ENCODE measurements at places on chromosomes 3 and 15.

DNA sequence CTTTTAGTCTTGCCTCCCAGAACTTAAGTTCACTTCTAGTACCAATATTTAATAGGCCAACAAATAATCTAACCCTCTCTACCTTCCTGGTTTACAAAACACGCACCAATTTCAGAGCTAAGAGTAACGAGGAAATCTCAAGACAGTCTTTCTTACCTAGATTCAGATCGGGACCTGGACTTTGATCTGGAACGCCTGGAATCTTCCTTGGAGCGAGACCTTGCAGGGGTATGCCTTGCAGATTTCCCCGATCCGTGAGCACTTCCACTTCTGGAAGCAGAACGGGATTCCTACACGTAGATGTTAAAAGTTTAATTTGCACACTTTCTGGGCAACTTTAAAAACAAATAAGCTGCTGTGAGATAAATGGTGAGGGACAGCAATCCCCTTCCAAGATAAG lies 11.4 kb downstream of the TRA2B start:
- no peak for DNase-seq

- peak; percentile 13 for DNase-seq
These were observed 753 bp downstream of the PLCH1 start for GRCh38 chr3:155744010-155744625.

GRCh38 chr15:75025107-75025506 lies 1.7 kb downstream of the PPCDC start:
- no peak for DNase-seq

GRCh38 chr3:60953351-60953750 lies 297.9 kb downstream of the FHIT start:
- DNase-seq: no peak

GRCh38 chr3:171044835-171045793 lies 18.6 kb upstream of the SLC2A2 start:
- DNase-seq: no peak

- no peak for DNase-seq
These were observed 91.8 kb downstream of the MRPL46 start for GRCh38 chr15:88375234-88375927.

- DNase-seq: no peak
These were observed 49.7 kb upstream of the GPD1L start for GRCh38 chr3:32056559-32057290.

DNA sequence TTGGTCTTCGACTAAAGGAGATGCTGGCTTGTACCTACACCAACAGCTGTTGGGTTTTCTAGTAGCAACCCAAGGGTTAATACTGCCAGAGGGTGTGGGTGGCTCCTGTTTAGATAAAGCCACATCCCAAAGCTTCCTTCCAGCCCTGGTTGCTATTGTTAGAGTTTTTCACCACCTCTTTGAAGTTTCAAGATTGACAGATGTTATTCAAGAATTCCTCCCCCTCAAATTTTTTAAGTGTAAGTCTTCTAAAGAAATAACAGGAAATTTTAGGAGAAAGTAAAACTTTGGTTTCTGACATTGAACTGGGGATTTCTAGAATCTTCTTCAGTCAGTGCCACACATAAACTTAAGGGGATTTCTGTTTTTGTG lies 60.9 kb downstream of the TGFBR2 start:
- no peak for DNase-seq

- no peak for DNase-seq
These were observed 51.9 kb downstream of the PBRM1 start for GRCh38 chr3:52633786-52634185.

DNA sequence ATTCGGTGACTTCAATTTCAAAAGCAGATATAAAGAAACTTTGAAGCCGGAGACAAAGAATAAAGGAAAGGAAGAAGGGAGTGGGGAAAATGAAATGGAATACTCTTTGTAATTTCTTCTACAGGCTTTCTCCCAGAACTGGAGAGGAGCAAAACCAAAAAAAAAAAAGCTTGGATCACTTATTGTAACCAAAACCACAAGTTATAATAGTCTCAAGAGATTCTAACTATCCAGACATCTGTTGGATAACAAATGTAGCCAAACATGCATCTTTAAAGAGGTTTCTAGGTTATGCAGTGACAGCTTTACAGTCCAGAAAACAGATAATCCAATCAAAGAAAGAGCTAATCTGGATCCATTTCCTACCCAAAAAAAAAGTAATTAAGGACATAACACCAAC lies 36.2 kb downstream of the VGLL3 start:
- no peak for DNase-seq

DNA sequence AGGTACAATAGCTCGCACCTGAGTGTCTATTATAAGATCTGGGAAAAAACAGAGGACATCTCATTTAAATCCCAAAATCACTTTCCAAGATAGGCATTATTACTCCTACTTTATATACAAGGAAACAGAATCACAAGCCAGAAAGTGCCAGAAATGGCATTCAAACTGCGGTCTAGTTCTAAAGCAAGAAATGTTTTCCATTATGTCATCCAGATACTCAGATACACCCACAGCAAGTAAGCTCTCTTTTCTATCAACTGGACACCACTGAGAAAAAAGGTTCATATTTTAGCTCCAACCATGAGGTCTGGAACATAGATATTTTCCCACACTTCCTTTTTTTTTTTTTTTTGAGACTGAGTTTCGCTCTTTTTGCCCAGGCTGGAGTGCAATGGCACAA lies 8.1 kb downstream of the SLC33A1 start:
- no peak for DNase-seq

Measured in activated T-helper 9 cell treated with anti-CD3 and anti-CD28 coated beads, Interleukin-2, amount 50 U/mL, for 16 hours (primary cell).